ENCODE measurements at places on chromosomes 3 and 15. TPM values are rescaled to one million over a fixed set of nuclear protein-coding genes. Genes with fewer than 3 reads are reported as not detected.
A peak's percentile ranks its signal among the peaks of the same experiment; 100 is the strongest.

LRTM1 gene
- total RNA-seq, result not detected

CDHR4 gene
- 0.29 TPM for total RNA-seq

- DNase-seq, result no peak
Measured at GRCh38 chr3:95311272-95311671, 1248.4 kb downstream of the NSUN3 start.

GRCh38 chr3:141462176-141462859, 24.5 kb upstream of the RASA2 start:
- no peak for DNase-seq

GRCh38 chr15:78048628-78048920, 28.9 kb downstream of the TBC1D2B start:
- peak; percentile 83 for DNase-seq

DNA sequence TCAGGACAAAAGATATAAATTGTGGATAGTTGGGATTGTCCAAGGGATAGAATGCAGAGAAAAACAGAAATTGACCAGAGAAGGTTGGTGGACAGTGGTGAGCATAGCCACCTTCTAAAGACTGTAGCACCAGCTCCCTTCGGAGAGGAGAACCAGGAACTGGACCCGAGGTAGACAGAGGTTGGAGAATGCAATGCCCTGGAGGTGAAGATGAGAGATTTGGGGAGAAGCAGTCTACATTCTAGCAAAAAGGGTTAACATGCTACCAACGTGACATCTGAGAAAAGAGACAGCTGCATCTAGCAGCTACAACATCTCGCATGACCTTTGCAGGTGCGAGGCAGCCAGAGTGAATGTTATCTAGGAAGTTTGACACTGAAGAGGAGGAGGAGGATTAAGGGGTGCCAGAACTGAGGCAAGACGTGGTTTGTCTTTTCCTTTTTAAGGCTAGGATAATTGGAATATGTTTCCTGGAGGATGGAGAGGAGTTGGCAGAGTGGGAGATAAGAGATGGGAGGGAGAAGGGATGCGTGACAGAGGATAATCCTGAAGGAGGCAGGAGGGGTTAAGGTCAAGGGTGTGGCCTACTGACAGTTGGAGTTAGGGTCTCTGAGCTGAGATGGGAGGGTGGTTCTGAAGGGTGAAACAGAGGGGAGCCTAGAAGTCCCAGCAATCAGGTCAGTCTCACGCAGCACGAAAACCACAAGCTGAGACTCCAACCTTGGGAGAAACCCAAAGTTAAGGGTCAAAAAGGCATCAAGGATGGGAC, 103.7 kb upstream of the NR2E3 start:
- no peak for DNase-seq

- no peak for DNase-seq
Measured at GRCh38 chr3:86921971-86922680, 68.8 kb downstream of the VGLL3 start.

DNA sequence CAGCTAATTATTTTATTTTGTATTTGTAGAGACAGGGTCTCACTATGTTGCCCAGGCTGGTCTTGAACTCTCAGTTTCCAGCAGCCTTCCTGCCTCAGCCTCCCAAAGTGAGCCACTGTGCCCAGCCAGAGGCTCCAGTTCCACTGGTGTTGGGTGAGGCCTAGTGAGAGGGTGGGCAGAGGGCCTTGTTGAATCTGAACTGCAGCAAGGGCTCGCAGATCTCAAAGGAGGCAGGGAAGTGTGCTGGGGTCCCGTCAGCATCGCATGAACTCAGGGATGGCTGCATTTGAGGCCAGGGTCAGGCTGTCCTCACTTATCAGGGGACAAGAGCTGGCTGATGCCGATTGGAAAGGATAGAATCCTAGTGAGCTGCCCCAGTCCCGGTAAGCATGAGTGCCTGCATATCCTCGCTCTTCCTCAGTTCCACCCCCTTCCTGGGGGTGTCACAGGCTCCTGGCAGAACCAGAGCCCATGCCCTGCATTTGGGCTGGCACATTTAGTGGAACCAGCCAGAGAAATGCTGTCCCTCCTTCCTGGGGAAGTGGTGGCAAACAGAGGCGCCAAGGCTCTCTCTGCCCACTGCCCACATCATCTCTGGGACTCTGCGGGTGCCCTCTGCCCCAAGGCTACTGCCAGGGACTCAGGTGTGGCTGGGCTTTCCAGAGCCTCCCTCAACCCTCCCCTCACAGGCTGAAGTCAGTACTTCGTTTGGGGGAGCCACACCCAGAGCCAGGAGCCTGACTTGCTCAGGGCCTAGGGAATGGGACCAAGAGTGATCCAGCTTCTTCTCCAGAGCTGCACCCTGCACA, 24.1 kb downstream of the ALS2CL start:
- DNase-seq, result peak; percentile 55

- DNase-seq, result no peak
Measured at GRCh38 chr3:104553121-104553520, 813.6 kb upstream of the ALCAM start.

- no peak for DNase-seq
Measured at GRCh38 chr3:73808862-73809509, 184.2 kb upstream of the PDZRN3 start.

DNA sequence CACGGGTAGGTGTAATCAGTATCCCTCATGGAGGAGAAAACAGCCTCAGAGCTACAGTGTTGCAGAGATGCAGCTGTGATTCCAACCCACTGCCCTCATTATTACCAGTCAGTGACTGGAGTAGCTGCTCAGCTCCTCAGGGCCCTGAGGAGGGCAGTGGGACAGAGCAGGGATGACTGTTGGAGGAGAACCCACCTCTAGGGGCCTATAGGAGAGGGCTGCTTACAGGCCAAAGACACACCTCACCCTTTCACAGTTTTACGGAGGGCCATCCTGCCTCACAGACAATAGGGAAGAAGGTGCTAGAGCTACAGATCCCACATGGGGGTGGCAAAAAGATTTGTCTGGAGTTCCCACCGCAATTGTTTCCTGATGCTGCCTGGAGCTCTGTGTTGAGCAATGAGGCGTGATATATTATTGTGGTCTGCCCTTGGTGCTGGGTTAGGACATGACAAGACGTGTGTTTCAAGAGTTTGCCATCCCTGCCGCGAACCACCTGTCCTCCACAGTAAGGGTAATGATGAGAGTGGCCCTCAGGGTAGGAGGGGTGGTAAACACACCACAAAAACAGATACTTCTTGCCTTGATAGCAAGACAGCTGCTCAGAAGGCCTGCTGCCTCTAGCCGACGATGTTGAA, 140.5 kb upstream of the TPM1 start:
- DNase-seq, result no peak

All from posterior vena cava (tissue), 2 donors.